NCI-H526 treated with DMSO at 0.1 percent for 48 hours (cell line): ENCODE measurements at places on chromosomes 6 and 20.

DNA sequence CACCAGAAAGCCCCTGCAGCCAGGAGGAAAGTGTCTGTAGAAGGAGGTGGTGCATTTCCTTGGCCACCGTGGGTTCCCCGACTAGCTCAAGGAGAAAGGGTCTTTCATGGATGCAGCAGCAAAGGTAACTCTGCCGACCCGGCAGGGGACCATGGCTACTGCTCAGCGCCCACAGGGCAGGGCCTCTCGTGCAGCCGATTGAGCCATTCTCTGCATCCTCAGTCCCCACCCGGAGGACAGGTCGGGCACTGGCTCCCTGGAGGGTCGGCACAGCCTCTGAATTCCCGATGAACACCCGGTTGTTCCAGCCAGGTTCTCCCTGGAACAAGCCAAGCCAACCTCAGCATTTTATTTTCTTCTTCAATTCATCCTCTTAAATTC is 24.1 kb upstream of the FOXC1 start:
- no peak for DNase-seq

DNA sequence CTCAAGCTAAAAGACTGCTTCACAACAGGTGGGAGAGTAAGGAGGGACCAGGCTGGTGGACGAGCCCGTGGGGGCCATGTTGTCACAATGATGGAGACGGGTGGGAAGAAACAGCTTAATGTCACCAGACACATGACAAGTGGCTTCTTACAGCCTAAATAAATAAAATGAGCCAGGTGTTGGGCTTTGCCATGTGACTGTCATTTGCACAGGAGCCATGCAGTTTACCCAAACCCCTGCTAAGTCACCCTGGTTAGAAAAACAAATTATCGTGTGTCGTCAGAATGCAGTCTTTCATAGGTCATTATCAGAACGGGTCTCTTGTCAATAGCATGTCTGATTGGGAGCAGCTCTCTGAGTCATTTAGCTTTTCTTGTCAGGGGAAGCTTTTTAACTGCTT is 18.5 kb downstream of the BTBD3 start:
- no peak for DNase-seq

DNA sequence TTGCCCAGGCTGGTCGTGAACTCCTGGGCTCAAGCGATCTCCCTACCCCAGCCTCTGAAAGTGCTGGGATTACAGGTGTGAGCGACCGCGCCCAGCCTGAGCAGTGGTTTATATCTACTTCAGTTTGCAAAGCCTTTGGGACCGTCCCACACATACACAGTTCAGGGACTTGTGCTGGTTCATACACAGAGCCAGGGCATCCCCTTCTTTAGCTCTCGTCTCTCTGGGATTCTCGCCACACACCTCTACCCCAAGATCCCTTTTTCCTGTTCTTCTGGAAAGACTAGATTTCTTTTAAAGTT is 12.5 kb downstream of the CAP2 start:
- no peak for DNase-seq

DNA sequence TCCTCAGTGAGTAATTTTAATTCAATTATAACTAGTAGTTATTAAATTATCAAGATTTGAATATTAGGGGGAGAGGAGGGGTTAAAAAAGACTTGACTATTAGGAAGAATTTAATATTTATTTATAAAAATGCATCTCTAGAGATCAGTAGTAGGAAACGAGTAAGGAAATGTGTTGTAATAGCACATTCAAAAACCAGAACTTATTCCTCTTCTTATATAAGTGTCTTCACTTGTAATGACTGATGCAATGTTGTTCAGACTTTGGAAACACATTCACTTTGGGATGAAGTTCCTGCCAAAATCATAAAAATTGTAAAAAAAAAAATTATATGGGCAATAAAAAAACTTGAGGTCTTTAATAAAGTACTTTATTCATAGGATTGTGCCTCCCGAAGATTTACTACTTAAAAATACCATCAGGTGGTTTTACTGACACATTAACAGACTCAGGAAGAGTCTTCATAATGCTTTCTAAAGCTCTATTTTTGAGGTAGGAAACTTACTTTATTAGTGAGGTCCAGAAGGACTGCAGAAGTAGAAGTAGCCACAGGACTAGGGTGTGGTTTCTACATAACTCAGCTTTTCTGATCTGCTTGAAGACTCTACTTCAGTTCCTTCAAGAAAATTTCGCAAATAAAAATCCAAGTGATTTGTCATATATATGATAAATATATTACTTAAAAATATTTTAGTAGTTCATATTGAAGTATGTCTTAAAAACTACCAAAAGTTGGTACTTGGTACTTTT is 59.8 kb downstream of the CCDC170 start:
- no peak for DNase-seq

DNA sequence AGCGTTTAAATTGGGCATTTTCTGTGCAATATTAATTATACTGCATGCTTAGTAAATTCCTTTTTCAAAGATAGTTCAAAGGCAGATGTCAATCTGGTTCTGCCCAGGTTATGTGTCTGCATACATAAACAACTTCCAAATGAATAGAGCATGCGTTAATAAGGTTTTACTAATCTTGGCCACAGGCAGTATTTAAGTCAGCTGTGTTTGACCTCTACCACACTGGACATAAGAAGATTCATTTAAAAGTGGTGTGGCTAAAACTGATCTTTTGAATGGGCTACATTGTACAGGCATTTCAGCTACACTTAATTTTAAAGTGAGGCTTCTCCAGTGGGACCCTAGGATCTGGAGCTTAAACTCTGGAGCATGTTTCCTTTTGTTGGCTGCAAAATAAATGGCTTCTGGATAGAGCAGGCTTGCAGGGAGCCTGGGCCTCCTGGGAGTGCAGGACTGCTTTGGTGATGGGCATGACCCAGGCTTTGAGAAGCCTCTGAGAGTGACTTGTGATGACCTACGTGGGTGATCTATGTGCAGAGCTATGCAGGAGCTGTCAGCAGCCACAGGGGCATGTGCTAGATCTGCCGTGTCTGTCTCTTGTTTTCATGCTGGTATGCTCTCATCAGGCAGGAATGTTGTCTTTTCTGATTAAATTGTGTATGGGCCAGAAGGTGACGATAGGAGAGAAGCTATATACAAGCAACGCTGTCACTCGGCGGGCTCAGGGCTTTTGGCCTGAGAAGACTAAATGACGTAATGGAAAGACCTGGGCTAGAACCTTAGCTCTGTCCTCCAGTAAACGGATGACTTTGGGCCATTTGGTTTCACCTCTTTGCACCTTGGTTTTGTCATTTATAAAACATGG is 331.2 kb downstream of the QKI start:
- DNase-seq = no peak

DNA sequence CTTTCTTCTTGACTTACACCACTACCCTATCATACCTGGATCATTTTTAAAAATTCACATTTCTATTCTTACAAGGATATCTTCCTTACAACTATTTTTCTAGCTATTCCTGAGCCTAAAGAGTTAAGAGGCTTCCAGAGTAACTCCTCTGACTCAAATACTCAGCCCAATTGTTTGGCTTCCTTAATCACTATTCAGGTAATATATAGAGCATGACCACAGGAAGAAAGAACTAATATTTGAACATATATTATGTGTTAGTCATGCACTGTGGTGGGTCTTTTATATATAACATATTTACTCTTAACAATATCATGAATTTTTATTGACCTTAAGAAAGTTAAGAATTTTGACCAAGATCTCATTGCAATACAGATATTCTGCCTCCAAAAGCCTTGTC is 42.0 kb upstream of the ID4 start:
- DNase-seq = no peak

DNA sequence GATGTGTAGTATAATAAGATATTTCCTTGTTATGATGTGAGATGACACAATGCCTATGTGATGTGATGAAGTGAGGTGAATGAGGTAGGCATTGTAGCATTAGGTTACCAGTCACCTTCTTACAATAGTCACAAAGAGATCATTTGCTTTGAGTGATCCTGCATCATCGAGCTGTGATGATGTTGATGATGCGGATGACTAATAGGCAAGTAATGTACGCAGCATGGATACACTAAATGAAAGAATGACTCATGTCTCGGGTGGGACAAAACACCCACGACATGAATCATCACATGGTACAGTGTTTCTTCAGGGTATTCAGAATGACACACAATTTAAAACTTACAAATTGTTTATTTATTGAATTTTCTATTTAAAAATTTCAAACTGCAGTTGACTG is 806.3 kb upstream of the GJE1 start:
- no peak for DNase-seq

GRCh38 chr20:50844430-50845100 is 49.7 kb downstream of the BCAS4 start:
- DNase-seq = no peak

DNA sequence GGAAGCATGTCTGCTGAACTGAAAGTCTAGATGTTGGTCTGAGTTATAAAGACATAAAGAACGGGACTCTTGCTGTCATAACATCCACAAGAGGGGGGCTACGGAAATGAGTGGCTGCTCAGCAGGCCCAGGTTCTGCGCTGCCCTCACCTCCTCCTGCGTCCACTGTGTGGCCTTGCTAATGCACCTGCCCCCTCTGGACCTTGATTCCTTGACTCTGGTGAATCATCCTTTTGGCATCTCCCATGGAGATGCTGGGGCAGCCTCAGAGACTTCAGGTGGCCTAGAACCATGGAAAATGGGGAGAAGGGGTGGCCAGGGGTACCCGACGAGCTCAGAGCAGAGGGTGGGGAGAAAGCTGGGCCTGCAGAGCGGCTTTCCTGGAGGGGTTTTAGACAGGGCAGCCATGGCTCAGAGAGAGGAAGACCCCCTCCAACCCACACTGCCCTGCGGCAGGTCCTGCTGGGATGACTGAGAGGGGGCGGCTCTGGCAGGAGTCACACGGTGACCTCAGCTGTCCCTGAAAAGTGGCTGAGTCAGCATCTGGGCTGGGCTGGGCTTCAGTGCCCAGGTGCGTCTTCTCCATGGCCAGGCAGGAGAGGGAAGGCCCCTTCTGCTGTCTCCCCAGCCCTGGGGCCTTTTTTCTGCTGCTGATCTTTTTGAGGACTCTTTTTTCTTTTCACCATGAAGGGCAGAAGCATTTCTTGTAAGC is 46.9 kb downstream of the DLGAP4 start:
- DNase-seq = no peak

- no peak for DNase-seq
Observed at GRCh38 chr20:31706607-31707257, 15.9 kb downstream of the BCL2L1 start.

- no peak for DNase-seq
Observed at GRCh38 chr20:15018966-15019365, 681.6 kb upstream of the FLRT3 start.

DNA sequence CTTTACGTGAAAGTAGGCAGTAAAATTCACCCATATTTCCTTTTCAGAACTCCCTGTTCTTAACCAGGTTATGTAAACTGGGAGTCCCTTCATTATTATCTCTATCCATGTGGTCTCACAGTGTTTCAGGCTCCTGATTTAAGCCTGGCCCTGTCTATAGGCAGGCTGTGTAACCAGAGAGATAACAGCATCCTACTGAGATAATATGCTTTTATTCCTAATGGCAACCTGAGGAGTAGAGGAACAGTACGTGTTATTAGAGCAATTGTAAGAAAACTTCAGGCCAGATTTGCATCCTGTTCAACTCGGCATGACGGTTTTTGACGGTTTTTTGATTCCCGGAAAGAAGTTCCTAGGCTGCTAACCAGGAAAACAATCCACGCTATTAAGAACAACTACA is 16.9 kb downstream of the FUT9 start:
- DNase-seq = peak; percentile 68

DNA sequence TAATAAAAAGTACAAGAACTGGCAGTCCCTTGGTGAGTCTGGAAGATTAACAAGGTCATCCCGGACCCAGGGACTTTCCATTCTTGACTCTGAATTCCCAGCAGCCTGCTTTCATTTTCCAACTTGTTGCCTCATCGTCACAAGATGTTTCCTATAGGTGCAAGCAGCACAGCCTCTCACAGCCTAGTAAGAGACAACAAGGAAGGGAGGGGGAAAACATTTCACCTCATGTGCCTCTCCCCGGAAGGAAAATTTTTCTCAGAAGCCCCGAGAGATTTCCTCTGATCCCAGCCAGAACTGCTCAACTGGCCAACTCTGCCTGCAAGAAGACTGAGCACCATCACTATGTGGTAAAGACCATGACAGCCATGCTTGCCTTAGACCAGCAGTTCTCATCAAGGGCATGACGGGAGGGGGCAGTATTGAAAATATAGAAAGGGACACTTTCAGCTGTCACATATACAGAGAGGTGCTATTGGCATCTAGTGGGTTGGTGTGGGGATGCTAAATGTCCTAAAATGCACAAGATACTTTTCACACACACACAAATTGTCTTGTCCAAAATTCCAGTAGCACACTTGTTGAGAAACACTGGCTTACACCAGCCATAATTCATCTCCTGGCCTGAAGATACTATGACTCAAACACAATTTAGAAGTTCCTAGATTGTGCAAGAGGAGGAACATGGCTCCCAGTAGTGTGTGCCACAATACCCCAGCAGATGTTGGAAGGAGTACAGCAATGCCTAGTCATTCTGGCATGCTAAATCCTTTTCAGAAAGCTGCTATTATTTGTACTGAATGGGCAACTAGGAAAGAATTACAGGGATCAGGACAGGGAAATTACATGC is 10.8 kb upstream of the WTAP start:
- no peak for DNase-seq

DNA sequence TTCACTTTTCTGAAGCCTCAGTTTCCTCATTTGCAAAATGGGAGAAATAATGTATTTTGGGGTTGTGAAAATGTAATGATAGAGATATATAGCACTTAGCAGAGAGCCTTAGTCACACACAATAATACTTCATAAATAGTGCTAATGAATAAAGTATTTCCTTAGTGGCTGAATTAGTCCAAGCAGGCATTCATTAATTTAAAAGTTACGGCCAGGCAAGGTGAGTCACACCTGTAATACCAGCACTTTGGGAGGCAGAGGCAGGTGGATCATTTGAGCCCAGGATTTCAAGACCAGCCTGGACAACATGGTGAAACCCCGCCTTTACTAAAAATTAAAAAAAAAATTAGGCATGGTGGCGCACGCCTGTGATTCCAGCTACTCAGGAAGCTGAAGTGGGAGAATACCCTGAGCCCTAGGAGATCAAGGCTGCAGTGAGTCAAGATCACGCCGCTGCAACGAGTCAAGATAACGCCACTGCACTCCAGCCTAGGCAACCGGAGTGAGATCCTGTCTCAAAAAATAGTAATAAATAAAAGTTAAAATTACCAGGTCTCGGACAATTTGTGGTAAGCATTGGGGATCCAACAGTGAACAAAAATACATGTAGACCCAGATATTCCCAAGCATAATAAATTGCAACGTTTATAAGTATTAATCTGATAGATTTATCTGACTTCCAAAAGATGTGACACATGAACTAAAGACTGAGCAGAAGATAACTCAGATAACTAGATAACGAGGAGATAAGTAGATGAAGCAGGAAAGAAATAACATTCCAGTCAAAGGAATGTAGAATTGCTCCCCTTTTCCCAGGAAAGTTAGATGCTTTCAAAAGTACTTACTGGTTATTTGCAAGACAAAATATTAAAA is 2.1 kb upstream of the IBTK start:
- no peak for DNase-seq
